ENCODE measurements at places on chromosomes 7 and 10.
A peak's percentile ranks its signal among the peaks of the same experiment; 100 is the strongest.

- H3K27me3 ChIP-seq: no peaks in the 10 kb centered on the region
- no peak overlapping the region for H3K27ac ChIP-seq
- no peaks in the 10 kb centered on the region for H3K4me1 ChIP-seq
- H3K36me3 ChIP-seq: no peaks in the 10 kb centered on the region
- no peak for DNase-seq
Observed at GRCh38 chr10:105981679-105982078, 1182.8 kb downstream of the SORCS1 start.

DNA sequence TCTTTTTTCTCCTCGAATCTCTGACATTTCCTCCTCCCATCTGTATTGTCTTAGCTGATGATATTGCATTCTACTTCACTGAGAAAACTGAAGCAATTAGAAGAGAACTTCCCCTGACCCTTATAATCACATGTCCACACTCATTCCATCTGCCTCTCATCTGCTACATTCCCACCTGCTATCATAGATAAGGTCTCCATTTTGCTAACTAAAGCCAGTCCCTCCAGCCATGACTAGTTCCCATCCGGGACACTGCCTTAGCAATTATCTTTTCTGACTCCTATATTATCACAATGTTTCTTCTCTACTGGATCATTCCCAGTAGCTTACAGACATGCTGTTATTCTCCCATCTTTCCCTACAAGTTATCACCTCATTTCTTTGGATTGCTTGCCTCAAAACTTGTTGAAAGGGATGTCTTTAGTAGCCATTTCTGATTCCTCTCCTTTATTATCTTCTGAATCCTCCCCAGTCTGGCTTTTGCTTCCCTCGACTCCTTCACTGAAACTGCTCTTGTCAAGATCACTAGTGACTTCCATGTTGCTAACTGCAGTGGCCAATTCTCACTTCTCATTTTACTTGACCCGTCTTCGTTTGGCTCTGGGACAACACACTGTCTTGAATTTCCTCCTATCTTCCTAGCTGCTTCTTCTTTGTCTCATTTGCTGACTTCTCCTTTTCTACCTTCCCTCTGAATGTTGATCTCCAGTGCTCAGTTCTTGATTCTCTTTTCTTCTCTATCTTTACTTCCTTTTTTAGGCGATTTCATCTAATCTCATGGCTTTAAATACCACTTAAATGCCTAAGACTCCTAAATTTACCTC, 35.9 kb downstream of the FZD1 start:
- H3K36me3 ChIP-seq: no peaks in the 10 kb centered on the region
- H3K27ac ChIP-seq: no peak overlapping the region
- peak; percentile 45 for DNase-seq
- H3K4me1 ChIP-seq: no peaks in the 10 kb centered on the region
- no peak overlapping the region for H3K4me3 ChIP-seq
- H3K27me3 ChIP-seq: no peaks in the 10 kb centered on the region

DNA sequence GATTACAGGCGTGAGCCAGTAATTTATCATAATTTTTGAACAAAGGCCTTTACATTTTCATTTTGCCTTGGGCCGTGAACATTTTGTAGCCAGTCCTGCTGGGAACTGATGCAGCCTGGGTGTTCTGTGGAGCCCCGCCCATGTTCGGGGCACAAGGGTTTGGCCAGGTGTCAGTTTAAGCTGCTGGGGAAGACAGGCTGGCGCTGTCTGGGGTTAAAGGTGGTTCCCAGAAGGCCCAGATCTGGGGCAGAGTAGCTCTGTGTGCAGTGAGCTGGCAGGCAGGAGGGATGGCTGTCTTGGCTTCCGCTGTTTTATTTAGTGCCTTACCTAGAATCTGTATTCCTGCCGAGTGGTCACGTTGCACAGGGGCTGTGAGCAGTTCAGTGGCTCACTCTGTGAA, 50.2 kb downstream of the DOCK1 start:
- no peak for DNase-seq
- H3K27ac ChIP-seq: no peak overlapping the region
- no peaks in the 10 kb centered on the region for H3K36me3 ChIP-seq
- H3K4me3 ChIP-seq: no peak overlapping the region
- H3K27me3 ChIP-seq: no peaks in the 10 kb centered on the region
- no peaks in the 10 kb centered on the region for H3K4me1 ChIP-seq

DNA sequence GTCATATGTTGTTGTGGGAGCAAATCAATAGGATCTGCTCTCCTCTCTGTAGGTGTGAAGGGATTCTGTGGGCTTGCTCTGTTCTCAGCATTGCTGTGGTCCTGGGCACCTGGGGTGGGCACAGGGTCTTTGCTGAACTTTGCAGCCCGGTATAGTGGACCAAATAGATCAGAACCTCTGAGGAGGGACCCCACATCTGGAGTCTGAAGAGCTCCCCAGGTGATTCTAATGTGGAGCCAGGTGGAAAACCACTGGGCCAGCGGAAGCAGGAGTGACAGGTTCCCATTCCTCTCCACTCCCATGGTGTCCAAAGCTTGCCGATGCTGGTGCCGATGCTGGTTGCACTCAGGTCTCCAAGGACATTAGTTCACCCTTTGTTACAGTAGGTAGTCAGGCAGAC, 257.2 kb downstream of the GLRX3 start:
- no peak overlapping the region for H3K4me3 ChIP-seq
- DNase-seq: no peak
- H3K27ac ChIP-seq: no peak overlapping the region
- no peaks in the 10 kb centered on the region for H3K4me1 ChIP-seq
- H3K36me3 ChIP-seq: no peaks in the 10 kb centered on the region
- H3K27me3 ChIP-seq: no peaks in the 10 kb centered on the region

- no peak overlapping the region for H3K27ac ChIP-seq
- no peaks in the 10 kb centered on the region for H3K36me3 ChIP-seq
- no peak overlapping the region for H3K4me3 ChIP-seq
- H3K27me3 ChIP-seq: no peaks in the 10 kb centered on the region
- H3K4me1 ChIP-seq: peaks cover 15% of the 10 kb centered on the region
Observed at GRCh38 chr7:69631131-69631530, 32.9 kb downstream of the AUTS2 start.

DNA sequence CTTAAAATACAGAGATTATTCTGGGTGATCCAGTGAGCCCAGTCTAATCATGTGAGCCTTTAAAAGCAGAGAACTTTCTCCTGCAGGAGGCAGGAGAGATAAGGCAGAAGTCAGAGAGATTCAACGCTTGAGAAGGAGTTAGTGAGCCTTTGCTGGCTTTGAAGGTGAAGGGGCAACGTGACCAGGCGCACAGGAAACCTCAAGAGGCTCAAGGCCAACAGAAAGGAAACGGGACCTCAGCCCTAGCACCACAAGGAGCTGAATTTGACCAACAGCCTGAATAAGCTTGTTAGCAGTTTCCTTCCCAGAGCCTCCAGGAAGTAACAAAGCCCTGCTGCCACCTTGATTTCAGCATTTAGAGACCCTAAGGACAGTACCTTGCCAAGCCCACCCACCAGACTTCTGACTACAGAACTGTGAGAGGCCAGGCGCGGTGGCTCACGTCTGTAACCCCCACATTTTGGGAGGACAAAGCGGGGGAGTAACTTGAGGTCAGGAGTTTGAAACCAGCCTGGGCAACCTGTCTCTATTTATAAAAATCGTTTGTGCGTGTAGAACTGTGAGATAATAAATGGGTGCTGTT, 87.3 kb upstream of the KAT6B start:
- peak; percentile 97 for DNase-seq
- no peaks in the 10 kb centered on the region for H3K27me3 ChIP-seq
- H3K4me3 ChIP-seq: peak overlapping the region; percentile 50
- no peaks in the 10 kb centered on the region for H3K36me3 ChIP-seq

DNA sequence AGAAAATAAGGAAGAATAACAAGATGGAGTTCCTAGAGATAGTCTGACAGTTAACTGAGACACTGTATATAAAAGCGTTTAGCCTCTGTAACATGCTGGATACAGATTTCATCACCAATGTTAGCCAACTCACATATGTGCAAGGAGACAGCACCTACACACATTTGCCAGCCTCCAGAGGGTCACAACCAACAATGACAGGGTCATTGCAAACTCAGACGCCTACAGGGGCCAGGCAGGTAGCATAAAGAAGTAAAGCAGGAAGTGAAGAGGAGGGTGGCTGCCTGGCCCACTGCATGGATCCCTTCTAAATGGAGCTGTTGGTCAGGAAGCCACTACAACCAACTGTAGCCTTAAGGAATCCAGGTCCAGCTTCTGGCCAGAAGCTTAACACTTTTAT, 50.4 kb downstream of the NRAP start:
- H3K4me1 ChIP-seq: no peaks in the 10 kb centered on the region
- no peak overlapping the region for H3K27ac ChIP-seq
- no peak overlapping the region for H3K4me3 ChIP-seq
- no peak for DNase-seq

- no peaks in the 10 kb centered on the region for H3K36me3 ChIP-seq
- H3K27me3 ChIP-seq: no peaks in the 10 kb centered on the region
- no peaks in the 10 kb centered on the region for H3K4me1 ChIP-seq
- H3K27ac ChIP-seq: no peak overlapping the region
- H3K4me3 ChIP-seq: no peak overlapping the region
Observed at GRCh38 chr7:25031007-25031406, 51.0 kb upstream of the OSBPL3 start.

DNA sequence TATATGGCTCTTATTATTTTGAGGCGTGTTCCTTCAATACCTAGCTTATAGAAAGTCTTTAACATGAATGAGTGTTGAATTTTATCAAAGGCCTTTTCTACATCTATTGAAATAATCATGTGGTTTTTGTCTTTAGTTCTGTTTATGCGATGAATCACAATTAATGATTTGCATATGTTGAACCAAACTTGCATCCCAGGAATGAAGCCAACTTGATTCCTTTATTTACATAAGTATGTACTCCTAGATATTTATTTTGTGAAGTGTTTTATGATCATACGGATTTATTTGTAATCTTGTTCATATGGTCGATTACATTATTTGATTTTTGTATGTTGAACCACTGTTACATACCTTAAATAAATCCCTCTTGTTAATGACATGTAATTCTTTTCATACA, 244.3 kb upstream of the KCND2 start:
- H3K36me3 ChIP-seq: no peaks in the 10 kb centered on the region
- no peak overlapping the region for H3K27ac ChIP-seq
- no peak for DNase-seq
- no peaks in the 10 kb centered on the region for H3K4me1 ChIP-seq
- no peaks in the 10 kb centered on the region for H3K27me3 ChIP-seq
- no peak overlapping the region for H3K4me3 ChIP-seq

- no peak overlapping the region for H3K27ac ChIP-seq
- H3K4me3 ChIP-seq: no peak overlapping the region
- no peaks in the 10 kb centered on the region for H3K27me3 ChIP-seq
- no peaks in the 10 kb centered on the region for H3K36me3 ChIP-seq
Observed at GRCh38 chr10:95814011-95814727, 58.2 kb downstream of the ENTPD1 start.

GRCh38 chr10:129568583-129569344, 101.7 kb downstream of the MGMT start:
- no peaks in the 10 kb centered on the region for H3K4me1 ChIP-seq
- no peak overlapping the region for H3K27ac ChIP-seq
- H3K4me3 ChIP-seq: no peak overlapping the region

GRCh38 chr10:96645191-96645721, 58.4 kb upstream of the TM9SF3 start:
- H3K36me3 ChIP-seq: peaks cover 67% of the 10 kb centered on the region
- H3K27ac ChIP-seq: no peak overlapping the region
- no peak for DNase-seq
- H3K27me3 ChIP-seq: no peaks in the 10 kb centered on the region
- no peaks in the 10 kb centered on the region for H3K4me1 ChIP-seq

DNA sequence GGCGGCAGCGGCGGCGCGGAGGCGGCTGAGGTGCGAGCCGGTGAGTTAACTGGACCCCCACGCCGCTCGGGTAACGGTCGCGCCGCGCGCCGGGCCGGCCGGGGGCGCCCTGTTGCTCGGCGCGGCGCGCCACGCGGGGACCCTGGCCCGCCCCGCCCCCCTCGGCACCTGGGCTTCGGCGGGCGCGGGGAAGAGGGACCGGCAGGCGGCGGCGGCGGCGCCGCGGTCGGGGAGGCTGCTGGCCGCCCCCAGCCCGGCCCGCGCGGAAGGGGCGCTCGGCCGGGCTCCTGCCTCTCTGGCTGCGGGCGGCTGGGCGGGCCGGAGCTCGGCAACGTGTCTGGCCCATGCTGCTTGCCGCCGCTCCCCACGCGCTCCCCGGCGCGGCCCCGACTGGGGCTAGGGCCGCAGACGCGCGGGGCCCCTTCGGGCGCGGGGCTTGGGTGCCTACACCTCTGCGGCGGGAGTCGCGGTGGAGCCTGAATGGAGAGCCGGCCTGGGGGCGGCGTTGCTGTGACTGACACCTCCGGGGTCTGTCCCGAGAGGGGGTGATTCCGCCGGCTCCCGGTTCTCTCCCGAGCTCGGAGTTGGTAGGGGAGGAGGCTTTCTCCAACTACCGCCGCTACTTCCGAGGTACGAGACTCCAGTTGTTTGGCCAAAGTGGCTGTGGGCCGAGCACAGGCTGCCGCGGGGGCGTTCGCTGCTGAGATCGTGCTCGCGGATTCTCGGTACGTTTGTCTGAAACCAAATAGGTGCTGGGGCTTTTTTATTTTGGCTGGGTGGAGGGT, 494 bp downstream of the PALS2 start:
- peak overlapping the region; percentile 95 for H3K4me3 ChIP-seq
- no peaks in the 10 kb centered on the region for H3K36me3 ChIP-seq
- H3K4me1 ChIP-seq: peaks cover 25% of the 10 kb centered on the region
- peak; percentile 27 for DNase-seq
- peaks cover 6% of the 10 kb centered on the region for H3K27me3 ChIP-seq

GRCh38 chr10:63414481-63415260, 51.1 kb downstream of the JMJD1C start:
- H3K27ac ChIP-seq: no peak overlapping the region
- no peaks in the 10 kb centered on the region for H3K27me3 ChIP-seq
- no peak overlapping the region for H3K4me3 ChIP-seq
- H3K36me3 ChIP-seq: no peaks in the 10 kb centered on the region
